ENCODE measurements at places on chromosomes 2 and 18. TPM values are rescaled to one million over a fixed set of nuclear protein-coding genes. Genes with fewer than 3 reads are reported as not detected.

CFAP210 gene
- total RNA-seq = 0.94 TPM

GRCh38 chr2:16294791-16295190, 354.4 kb downstream of the MYCN start:
- no peaks in the 10 kb centered on the region for H3K36me3 ChIP-seq
- no peak overlapping the region for H3K27ac ChIP-seq
- no peaks in the 10 kb centered on the region for H3K27me3 ChIP-seq
- H3K4me1 ChIP-seq = no peaks in the 10 kb centered on the region
- DNase-seq = no peak
- H3K4me3 ChIP-seq = no peak overlapping the region

- DNase-seq = no peak
- H3K4me1 ChIP-seq = peaks cover 38% of the 10 kb centered on the region
- H3K4me3 ChIP-seq = peak within 1 kb of the TSS; percentile 93
- H3K27ac ChIP-seq = peak within 1 kb of the TSS; percentile 98
- peaks cover 7% of the 10 kb centered on the region for H3K36me3 ChIP-seq
Measured at GRCh38 chr2:187554011-187554703, at the start of gene TFPI. Gene TFPI, minus strand, starts transcription at chr2:187554435. Its CDS starts 50,667 bp downstream, at chr2:187503768.

- no peaks in the 10 kb centered on the region for H3K27me3 ChIP-seq
- peak overlapping the region; percentile 83 for H3K27ac ChIP-seq
- H3K4me1 ChIP-seq = peaks cover 33% of the 10 kb centered on the region
- H3K4me3 ChIP-seq = no peak overlapping the region
- peaks cover 5% of the 10 kb centered on the region for H3K36me3 ChIP-seq
Measured at GRCh38 chr18:59743566-59743965, 46.3 kb upstream of the CCBE1 start.

DNA sequence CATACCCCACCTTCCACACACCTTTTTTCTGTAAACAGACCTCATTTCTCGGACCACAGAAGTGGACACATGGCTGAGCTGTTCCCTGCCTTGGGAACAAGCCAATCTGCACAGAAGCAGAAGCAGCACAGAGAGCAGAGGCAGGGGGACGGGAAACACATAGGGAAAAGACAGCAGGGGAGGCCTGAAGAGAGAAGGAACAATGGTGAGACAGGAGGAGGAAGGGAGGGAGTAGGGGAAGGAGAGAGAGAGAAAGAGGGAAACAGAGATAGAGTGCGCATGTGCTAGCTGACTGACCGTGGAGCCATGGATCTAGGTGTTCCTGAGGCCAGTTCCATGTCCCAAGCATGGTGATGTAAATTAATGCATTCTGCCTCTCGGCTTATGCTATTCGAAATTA, 119.7 kb downstream of the NOL10 start:
- H3K27me3 ChIP-seq = no peaks in the 10 kb centered on the region
- H3K27ac ChIP-seq = peak overlapping the region; percentile 74
- no peak overlapping the region for H3K4me3 ChIP-seq
- H3K36me3 ChIP-seq = peaks cover 46% of the 10 kb centered on the region
- no peak for DNase-seq

Measured in osteocyte (in vitro differentiated cells).